Osteoblast (primary cell): ENCODE measurements at places on chromosomes 5 and 9.
A peak's percentile ranks its signal among the peaks of the same experiment; 100 is the strongest.

DNA sequence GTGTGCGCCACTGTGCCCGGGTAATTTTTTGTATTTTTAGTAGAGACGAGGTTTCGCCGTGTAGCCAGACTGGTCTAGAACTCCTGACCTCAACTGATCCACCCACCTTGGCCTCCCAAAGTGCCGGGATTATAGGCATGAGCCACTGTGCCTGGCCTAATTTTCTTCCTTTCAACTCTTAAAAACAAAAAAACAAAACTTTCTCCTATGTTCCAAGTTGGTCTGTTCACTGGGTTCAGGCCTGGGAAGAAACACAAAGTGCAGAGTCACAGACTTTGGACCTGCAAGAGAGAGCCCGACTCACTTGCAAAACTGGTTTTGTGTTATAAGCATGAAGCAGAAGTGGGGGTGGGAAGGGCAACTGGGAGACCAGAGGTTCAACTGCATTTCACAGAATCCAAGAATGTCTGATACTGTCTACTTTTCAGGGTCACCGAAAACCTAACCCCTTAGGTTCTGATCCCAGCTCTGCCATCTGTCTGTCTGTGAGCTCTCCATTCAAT lies 5.2 kb upstream of the HDHD3 start:
- no peak overlapping the region for H3K4me3 ChIP-seq
- H3K36me3 ChIP-seq: no peaks in the 10 kb centered on the region
- no peaks in the 10 kb centered on the region for H3K27me3 ChIP-seq

DNA sequence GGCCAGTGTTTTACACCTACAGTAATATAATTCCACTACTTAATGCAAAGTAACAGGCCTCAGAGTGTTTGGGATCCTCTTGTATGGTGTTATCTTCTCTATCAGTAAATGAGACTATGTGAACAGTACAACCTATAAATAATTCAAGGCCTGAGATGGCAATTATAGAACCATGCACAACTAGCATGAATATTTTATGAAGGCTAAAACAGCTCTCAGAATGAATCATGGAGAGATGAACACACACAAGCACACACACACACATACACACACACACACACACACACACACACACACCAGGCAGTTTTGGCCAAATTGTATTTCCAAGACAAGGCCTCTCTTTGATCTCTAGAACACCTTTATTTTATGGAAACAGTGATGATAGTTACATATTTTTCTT lies 224.9 kb downstream of the EBF1 start:
- peak overlapping the region; percentile 43 for H3K4me3 ChIP-seq
- H3K36me3 ChIP-seq: no peaks in the 10 kb centered on the region
- peak overlapping the region; percentile 68 for H3K27ac ChIP-seq
- DNase-seq: no peak
- peaks cover 37% of the 10 kb centered on the region for H3K4me1 ChIP-seq

- DNase-seq: no peak
- H3K4me3 ChIP-seq: peak overlapping the region; percentile 35
- peaks cover 52% of the 10 kb centered on the region for H3K4me1 ChIP-seq
- peaks cover 23% of the 10 kb centered on the region for H3K36me3 ChIP-seq
- H3K27ac ChIP-seq: peak overlapping the region; percentile 99
- H3K27me3 ChIP-seq: no peaks in the 10 kb centered on the region
Observed at GRCh38 chr5:179264783-179265513, 80.3 kb downstream of the ADAMTS2 start.

DNA sequence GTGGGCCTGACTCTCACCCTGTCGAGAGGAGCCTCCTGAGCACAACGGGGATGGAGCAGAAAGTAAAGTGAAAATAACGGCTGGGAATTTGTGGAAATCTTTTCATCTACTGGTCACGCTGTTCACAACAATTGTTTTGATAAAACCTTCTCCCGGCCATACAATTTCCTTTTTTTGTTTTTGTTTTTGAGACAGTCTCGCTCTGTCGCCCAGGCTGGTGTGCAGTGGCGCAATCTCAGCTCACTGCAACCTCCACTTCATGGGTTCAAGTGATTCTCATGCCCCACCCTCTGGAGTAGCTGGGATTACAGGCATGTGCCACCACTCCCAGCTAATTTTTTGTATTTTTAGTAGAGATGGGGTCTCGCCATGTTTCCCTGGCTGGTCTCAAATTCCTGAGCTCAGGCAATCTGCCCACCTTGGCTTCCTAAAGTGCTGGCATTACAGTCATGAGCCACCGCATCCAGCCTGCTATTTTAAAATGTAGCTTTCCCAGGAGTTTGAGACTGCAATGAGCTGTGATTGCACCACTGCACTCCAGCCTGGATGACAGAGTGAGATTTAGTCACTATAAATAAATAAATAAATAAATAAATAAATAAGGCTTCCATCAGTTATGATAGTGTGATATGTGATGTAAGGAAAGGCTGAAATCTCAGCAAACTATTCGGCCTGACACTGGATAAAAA lies 73.5 kb upstream of the PTGER4 start:
- peak overlapping the region; percentile 47 for H3K27ac ChIP-seq
- H3K36me3 ChIP-seq: no peaks in the 10 kb centered on the region
- H3K27me3 ChIP-seq: no peaks in the 10 kb centered on the region
- peak overlapping the region; percentile 52 for H3K4me3 ChIP-seq

DNA sequence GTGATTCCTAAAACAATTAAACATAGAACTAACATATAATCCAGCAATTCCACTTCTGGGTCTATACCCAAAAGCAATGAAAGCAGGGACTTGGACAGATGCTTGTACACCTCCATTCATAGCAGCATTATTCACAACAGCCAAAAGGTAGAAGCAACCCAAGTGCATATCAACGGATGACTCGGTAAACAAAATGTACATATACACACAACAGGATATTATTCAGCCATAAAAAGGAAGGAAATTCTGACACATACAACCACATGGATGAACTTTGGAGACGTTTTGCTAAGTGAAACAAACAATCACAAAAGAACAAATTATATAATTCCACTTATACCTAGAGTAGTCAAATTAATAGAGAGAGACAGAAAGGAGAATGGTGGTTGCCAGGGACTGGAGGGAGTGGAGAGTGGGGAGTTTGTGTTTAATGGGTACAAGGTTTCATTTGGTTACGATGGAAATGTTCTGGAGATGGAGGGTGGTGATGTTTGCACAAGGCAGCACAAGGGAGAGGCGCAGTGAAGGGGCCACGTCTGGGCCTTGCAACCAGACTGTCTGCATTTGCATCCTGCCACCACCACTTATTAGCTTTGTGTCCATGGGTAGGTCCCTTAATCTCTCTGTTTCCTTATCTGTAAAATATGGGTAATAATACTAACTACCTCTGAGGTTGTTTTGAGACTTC lies 36.3 kb upstream of the RLN1 start:
- H3K27me3 ChIP-seq: no peaks in the 10 kb centered on the region
- no peak for DNase-seq
- H3K27ac ChIP-seq: no peak overlapping the region
- H3K4me1 ChIP-seq: no peaks in the 10 kb centered on the region
- no peak overlapping the region for H3K4me3 ChIP-seq
- no peaks in the 10 kb centered on the region for H3K36me3 ChIP-seq

DNA sequence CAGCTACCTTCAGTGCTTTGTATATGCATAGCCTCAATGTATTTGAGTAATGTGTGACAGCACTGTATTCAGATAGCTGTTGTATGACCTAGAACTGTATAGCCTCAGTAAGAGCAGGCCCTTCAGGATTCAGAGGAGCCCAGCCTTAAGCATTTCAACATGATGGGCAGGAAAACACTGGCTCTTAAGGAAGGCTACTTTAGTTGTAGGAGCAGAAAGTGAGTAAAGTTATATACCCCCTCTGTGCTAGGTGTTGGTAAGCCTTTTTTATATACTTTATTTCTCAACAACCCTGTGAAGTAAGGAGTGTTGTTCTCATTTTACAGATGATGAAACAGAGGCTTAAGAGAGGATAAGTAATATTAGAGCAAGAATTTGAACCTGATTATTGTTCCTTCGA lies 1.5 kb upstream of the GPR21 start:
- no peak overlapping the region for H3K4me3 ChIP-seq
- H3K27me3 ChIP-seq: no peaks in the 10 kb centered on the region
- peaks cover 11% of the 10 kb centered on the region for H3K4me1 ChIP-seq
- H3K36me3 ChIP-seq: peaks cover 10% of the 10 kb centered on the region
- no peak for DNase-seq

DNA sequence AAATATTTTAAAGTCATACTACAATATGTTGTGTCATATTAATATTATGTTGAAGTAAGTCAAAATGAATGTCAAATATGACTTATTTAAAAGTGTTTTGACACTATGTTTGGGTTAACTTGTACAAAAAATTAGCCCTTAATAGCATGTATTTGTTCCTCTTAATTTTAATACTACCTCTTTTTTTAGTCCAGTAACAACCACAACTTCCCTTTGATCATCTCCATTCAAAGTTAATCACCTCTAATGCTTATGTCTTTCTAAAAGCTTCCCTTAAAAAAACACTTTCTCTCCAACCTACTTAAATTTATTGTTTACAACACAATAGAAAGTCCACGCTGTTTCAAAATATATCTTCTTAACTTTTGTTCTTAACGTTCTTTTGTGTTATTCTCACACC lies 9.6 kb downstream of the SLCO4C1 start:
- DNase-seq: no peak
- H3K27ac ChIP-seq: no peak overlapping the region
- H3K27me3 ChIP-seq: no peaks in the 10 kb centered on the region
- H3K4me1 ChIP-seq: no peaks in the 10 kb centered on the region
- H3K36me3 ChIP-seq: no peaks in the 10 kb centered on the region
- H3K4me3 ChIP-seq: no peak overlapping the region

- no peaks in the 10 kb centered on the region for H3K4me1 ChIP-seq
- no peaks in the 10 kb centered on the region for H3K36me3 ChIP-seq
- DNase-seq: no peak
- no peak overlapping the region for H3K4me3 ChIP-seq
- no peaks in the 10 kb centered on the region for H3K27me3 ChIP-seq
Observed at GRCh38 chr5:67050635-67051034, 146.0 kb downstream of the CD180 start.

DNA sequence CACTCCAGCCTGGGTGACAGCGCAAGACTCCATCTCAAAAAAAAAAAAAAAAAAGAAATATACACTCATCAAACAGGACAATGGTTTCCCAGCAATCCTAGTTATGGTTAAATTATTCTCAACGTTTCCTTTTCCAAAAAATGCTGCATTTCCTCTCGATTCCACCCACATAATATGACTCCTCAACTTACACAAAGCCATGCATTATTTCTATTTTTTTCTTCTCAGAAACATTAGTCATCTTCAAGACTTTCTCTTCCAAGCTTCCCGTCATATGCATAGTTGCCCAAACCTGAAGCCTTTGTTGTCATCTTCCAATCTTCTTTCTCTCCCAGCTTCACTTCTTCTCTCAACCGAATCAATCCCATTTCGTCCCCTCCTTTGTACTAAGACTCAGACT lies 61.4 kb upstream of the RANBP6 start:
- H3K36me3 ChIP-seq: no peaks in the 10 kb centered on the region
- H3K4me3 ChIP-seq: no peak overlapping the region
- DNase-seq: peak; percentile 32
- H3K27ac ChIP-seq: no peak overlapping the region

DNA sequence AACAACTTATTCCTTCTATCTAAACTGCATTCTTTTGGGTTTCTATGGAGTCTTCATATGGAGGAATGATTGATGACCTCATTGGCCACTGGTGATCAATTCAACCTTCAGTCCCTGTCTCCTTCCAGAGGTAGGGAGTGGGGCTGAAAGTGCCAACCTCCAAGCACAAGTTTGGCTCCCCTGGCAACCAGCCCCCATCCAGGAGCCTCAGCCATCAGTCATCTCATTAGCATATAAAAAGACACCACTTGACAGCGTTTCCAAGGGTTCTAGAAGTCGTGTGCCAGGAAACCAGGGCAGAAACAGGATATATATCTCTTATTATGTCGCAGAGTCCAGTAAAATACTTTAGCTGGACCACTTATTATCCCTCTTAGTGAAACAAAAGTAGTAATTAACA lies 9.8 kb downstream of the SLC31A2 start:
- no peaks in the 10 kb centered on the region for H3K27me3 ChIP-seq
- H3K4me3 ChIP-seq: no peak overlapping the region
- H3K36me3 ChIP-seq: peaks cover 60% of the 10 kb centered on the region
- H3K27ac ChIP-seq: no peak overlapping the region

DNA sequence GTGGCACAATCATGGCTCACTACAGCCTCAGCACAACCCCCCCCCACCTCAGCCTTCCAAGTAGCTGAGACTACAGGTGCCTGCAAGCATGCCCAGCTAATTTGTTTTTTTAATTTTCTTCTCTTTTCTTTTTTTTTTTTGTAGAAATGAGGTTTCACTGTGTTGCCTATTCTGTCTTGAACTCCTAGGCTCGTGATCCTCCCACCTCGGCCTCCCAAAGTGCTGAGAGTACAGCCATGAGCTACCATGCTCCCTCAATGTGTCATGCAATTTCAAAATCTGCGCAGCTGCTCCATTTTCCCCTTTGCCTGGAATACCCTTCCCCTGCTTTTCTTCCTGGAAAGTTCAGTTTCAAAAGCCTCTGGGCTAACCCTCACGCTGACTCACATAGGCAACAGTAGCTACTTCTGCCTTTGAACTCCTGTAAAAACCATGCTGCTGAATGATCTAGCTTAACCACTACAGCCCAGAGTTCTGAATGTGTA lies 71.0 kb upstream of the IL7R start:
- no peak for DNase-seq
- H3K4me3 ChIP-seq: no peak overlapping the region
- H3K36me3 ChIP-seq: no peaks in the 10 kb centered on the region
- H3K27me3 ChIP-seq: no peaks in the 10 kb centered on the region
- H3K27ac ChIP-seq: no peak overlapping the region

- H3K36me3 ChIP-seq: no peaks in the 10 kb centered on the region
- H3K4me1 ChIP-seq: peaks cover 28% of the 10 kb centered on the region
- DNase-seq: no peak
- no peaks in the 10 kb centered on the region for H3K27me3 ChIP-seq
- no peak overlapping the region for H3K4me3 ChIP-seq
Observed at GRCh38 chr9:34451545-34451944, 6.8 kb downstream of the FAM219A start.

DNA sequence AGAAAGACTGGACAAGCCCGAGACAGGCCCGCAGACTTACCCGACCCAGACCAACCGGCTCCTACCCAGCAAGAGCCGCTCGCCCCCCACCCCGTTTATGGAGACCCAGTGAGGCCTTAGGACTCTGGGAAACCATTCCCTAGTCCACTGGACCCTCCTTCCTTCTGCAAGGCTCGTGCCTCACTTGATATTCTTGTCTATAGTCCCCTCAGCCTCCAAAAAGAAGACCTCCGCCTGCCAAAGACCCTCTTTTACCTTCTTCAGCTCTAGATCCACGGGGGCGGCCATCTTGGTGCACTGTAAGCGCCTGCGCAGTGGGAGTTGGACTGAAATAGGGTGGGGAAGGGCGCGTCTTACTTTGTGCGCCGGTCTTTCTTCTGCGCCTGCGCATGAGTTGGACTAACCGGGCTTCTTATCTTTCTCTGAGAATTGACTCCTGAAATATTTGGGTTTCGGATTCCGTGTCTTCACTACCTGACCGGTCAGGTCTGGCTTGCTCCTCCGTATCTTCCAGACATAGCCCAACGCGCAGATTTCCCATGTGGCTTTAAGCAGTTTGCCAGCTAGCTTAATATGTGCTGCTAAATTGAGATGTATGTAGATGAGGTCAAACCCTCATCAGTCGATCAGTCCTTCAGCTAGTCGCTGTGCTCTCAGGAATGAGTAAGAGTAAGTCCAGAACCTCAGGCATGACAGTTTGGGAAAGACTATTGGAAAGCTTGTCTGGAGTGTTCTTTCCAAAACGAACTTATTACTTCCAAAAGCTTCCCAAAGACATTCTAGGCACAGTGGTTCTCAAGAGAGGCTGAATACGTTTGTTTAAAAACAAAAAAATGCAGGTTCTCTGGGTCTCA lies at the start of gene PFDN1:
TSS of gene PFDN1 (minus strand) at position 316 of the 854 bp plus-strand sequence. CDS start at position 288, 28 bp downstream.
- no peaks in the 10 kb centered on the region for H3K36me3 ChIP-seq
- peak within 1 kb of the TSS; percentile 91 for H3K4me3 ChIP-seq
- peak within 1 kb of the TSS; percentile 97 for H3K27ac ChIP-seq

GRCh38 chr5:160165137-160166068 lies 46.2 kb upstream of the PWWP2A start:
- no peaks in the 10 kb centered on the region for H3K27me3 ChIP-seq
- peaks cover 59% of the 10 kb centered on the region for H3K4me1 ChIP-seq
- peak overlapping the region; percentile 96 for H3K27ac ChIP-seq
- no peaks in the 10 kb centered on the region for H3K36me3 ChIP-seq
- peak; percentile 95 for DNase-seq
